HFFc6 (cell line): ENCODE measurements at places on chromosomes 3 and 15. TPM values are rescaled to one million over a fixed set of nuclear protein-coding genes. Genes with fewer than 3 reads are reported as not detected.
A peak's percentile ranks its signal among the peaks of the same experiment; 100 is the strongest.

The LDHAL6B gene
- total RNA-seq, result not detected in 3 replicates

GRCh38 chr3:161941891-161942290 lies 445.3 kb downstream of the OTOL1 start:
- H3K36me3 ChIP-seq, result no peaks in the 10 kb centered on the region; the same call in 1 of the 2 replicates
- no peak overlapping the region for H3K4me3 ChIP-seq
- peaks cover 16% of the 10 kb centered on the region; the same call in 1 of the 2 replicates for H3K4me1 ChIP-seq
- no peak overlapping the region for H3K27ac ChIP-seq
- H3K27me3 ChIP-seq, result no peaks in the 10 kb centered on the region
- DNase-seq, result no peak

- H3K27ac ChIP-seq, result no peak overlapping the region
- DNase-seq, result no peak
- peaks cover 6% of the 10 kb centered on the region for H3K27me3 ChIP-seq
- no peaks in the 10 kb centered on the region for H3K36me3 ChIP-seq
- no peak overlapping the region for H3K4me3 ChIP-seq
Observed at GRCh38 chr3:52345521-52346109, 29.5 kb downstream of the DNAH1 start.

DNA sequence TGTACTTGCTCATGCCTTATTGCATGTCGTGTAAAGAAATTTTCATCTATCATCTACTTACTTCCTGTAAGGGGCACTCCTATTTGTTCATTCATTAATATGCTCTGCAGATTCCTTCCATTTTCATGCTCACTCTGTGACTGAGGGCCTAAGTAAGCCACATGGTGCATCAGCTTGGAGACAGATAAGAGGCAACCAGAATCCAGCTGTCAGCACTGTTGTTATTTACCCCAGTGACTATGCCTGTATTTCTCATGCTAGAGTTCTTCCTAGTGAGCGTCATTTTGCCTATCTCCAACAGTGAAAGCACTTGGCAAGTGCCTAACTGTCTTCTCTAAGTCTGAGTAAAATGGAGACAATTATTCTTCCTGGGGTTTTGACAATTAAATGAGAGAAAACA lies 124.8 kb upstream of the ABI3BP start:
- no peak overlapping the region for H3K27ac ChIP-seq
- no peak for DNase-seq
- no peaks in the 10 kb centered on the region for H3K36me3 ChIP-seq
- peaks cover 20% of the 10 kb centered on the region for H3K4me1 ChIP-seq

The HRH1 gene
- total RNA-seq, result 4.9 to 7.3 TPM (median 6.9 TPM) in 3 replicates

- DNase-seq, result no peak
- no peak overlapping the region for H3K27ac ChIP-seq
- H3K4me1 ChIP-seq, result peaks cover 9% of the 10 kb centered on the region
- no peak overlapping the region for H3K4me3 ChIP-seq
- peaks cover 12% of the 10 kb centered on the region for H3K36me3 ChIP-seq
Observed at GRCh38 chr15:57586661-57587424, 4.9 kb upstream of the MYZAP start.

The CSPG4 gene
- total RNA-seq, result 75.0 to 99.8 TPM (median 84.2 TPM) in 3 replicates

DNA sequence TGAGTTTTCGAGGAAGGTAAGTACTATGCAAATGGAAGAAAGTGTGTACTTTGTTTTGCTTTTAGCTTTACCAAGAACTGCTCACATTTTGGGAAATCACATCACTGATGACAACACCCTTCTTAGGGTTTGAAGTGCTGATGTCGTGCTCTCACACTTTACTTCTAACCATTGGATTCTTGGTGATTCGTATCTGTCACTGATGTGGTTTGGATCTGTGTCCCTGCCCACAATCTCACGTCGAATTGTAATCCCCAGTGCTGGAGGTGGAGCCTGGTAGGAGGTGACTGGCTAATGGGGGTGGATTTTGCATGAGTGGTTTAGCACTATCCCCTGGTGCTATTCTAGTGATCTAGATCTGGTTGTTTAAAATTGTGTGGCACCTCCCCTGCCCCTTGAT lies 75.4 kb upstream of the RGMA start:
- H3K4me3 ChIP-seq, result no peak overlapping the region
- no peak overlapping the region for H3K27ac ChIP-seq
- no peaks in the 10 kb centered on the region for H3K36me3 ChIP-seq

The NAALADL2 gene
- total RNA-seq, result 12.0 and 13.9 TPM in 2 replicates

The KCNH8 gene
- not detected in 3 replicates for total RNA-seq

GRCh38 chr3:17623464-17623863 lies 119.0 kb downstream of the TBC1D5 start:
- no peaks in the 10 kb centered on the region for H3K27me3 ChIP-seq
- no peak overlapping the region for H3K4me3 ChIP-seq
- no peak for DNase-seq
- H3K27ac ChIP-seq, result no peak overlapping the region

GRCh38 chr3:177463863-177464262 lies 266.6 kb upstream of the TBL1XR1 start:
- H3K4me3 ChIP-seq, result peak overlapping the region; percentile 32; the same call in 1 of the 2 replicates
- H3K36me3 ChIP-seq, result no peaks in the 10 kb centered on the region
- peak; percentile 59 for DNase-seq
- peaks cover 1% of the 10 kb centered on the region; the same call in 1 of the 2 replicates for H3K27me3 ChIP-seq

GRCh38 chr3:182717216-182717615 lies 76.1 kb upstream of the ATP11B start:
- no peak overlapping the region for H3K27ac ChIP-seq
- H3K27me3 ChIP-seq, result peaks cover 10% of the 10 kb centered on the region
- no peaks in the 10 kb centered on the region for H3K36me3 ChIP-seq
- no peaks in the 10 kb centered on the region; the same call in 1 of the 2 replicates for H3K4me1 ChIP-seq
- no peak for DNase-seq

The DPPA2 gene
- not detected in 2 replicates for total RNA-seq
